ENCODE measurements at places on chromosomes 2 and 18.

DNA sequence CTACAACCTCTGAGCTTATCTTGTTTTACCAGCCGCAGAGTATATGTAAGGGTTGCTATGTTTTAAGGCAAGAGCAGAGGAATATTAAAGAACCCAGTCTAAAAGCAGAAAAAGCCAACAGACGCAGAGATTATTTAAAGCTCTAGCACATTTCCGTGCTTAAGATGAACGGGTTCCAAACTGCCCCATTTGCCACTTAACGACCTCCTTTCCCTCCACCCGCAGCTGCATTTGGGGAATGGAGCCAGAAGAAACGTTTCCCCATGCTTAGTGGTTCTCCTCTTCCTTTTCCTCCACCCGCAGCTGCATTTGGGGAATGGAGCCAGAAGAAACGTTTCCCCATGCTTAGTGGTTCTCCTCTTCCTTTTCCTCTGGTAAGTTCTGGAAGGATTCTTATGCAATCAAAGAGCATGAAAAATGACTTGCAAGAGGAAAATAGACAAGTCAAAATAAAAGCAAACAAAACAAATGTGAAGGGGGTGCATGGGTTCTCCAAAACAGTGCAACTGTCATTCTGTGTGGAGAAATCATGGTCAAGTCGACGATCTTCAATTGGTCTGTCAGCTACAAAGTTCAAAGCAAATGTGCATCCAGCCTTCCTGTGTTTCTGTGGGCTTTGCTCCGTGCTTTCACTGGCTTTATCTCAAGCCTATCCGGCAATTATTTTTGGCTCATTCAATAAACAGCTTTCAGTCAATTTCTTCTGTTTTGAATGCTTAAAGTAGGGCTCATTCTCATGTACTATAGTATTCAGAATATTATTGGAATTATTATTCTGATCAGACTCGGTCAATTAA lies 57.8 kb downstream of the DIPK1C start:
- no peak for DNase-seq

DNA sequence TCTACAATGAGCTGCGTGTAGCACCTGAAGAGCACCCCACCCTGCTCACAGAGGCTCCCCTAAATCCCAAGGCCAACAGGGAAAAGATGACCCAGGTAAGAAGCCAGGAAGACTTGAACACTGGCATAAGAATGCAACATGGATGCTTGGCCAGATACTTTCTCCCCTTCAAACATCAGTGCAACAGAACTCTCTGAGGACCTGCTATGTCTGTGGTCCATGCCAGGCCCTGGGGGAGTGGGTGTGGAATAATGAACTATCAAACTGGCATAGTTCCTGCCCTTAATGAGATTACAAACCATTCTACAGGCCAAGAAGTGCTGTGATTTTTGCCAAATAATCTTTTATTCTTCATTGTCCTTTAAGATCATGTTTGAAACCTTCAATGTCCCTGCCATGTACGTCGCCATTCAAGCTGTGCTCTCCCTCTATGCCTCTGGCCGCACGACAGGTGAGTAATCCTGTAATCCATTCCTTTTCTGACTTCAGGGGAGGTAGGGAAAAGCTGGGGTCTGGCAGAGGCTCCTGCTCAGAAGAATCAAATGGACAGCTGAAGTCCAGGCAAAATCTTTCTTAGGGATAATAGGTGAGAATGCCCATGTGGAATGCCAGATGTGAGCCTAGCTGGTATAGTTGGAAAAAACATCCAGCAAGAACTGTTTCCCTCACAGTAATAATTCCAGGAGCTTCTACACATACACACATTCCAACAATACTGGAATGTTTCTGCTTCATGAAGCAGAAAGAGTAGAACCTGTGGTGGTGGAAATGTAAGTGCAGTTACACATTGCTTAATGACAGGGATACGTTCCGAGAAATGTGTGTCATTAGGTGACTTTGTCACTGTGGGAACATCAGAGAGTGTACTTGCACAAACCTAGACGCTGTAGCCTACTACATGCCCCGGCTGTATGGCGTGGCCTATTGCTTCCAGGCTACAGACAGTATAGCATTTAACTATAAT lies 16.2 kb downstream of the ACTG2 start:
- no peak for DNase-seq

GRCh38 chr2:96821113-96821675 lies 5.1 kb downstream of the CNNM3 start:
- DNase-seq = no peak

DNA sequence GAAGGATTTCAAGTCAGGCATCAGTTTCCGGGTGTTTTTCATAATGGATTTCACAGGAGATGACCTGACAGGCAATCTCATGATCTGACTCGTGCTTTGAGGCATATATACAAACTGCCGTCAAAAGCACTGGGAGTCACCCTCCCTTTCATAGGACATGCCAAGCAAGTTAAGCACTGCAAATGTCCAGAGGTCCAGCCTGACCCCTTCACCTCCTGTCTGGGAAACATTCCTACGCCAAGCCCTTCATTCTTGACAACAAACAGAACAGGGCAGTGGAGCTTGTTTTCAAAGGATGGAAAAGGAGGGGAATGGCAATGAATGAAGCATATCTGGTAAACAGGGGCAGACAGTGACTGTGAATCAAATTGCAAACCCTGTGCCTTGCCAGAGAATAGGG lies 963.6 kb downstream of the BCL11A start:
- DNase-seq = no peak

DNA sequence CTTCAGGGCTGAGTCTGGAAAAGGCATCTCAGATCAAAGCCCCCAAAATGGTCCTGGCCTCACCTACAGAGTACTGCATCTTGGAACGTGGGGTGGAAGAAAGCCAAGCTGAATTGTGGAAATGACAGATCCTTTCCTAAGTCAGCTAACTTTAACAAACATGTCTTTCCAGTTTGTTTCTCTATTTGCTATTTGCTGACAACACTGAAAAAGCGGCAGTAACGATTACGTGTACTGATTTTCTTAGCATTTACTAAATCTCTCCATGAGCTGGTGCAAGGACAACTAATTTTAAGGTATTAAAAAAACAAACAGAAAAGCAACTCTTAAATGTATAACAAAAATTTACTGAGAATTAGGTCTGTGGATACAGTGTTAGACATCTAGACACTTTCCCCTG lies 1.1 kb downstream of the HIBCH start:
- DNase-seq = no peak

DNA sequence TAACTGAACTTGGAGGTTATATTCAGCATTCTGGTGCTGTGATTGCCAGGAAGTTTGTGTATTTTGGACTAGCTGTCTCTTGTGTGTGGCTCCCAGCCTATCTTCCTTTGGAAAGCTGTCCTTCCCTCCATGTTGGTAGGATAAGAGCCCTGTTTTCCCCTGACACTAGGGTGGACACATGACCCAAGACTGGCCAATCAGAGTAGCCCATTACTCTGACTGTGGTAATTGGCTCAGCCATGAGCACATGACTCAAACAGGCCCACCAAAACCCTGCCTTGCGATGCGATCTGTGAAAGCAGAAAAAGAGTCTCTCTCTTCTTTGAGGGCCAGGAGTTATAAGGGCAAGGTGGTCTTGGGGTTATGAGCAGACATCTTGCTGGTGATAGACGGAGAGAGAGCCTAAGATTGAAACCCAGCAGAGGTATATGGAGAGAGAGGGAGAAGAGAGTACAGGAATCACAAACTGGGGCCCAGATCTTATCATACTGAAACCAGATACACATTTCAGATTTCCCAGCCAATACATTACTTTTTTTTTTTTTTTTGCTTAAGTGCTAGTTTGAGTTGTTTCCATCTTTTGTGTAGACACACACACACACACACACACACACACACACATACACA lies 45.3 kb upstream of the SERPINE2 start:
- no peak for DNase-seq

DNA sequence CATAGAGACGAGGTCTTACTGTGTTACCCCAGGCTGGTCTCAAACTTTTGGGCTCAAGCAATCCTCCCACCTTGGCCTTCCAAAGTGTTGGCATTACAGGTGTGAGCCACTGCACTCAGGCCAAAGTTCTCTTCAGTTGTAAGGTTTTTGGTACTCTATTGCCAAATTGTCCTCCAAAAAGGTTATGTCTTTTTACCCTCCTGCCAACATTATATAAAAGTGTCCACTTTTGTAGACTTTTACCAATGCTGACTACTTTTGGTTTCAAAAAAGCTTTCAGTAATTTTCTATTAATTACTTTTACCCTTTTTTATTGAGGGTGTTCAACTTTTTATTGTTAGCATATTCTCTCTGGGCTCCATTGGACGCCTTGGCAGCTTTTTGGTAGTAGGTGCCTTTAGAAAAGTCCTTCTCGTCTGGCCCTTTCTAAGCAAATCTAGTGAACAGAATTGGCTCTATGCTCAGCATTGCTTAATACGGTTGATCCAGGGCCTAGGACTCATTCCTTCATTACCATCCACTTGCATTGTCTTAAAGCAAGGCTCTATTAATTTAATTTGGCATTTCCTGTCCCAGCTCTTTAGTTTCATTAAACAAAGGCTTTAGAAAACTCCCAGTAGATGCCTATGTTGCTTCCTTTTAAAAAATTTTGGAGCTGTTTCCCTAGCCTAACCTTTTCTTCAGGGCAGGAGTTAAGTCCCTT lies 16.7 kb upstream of the IL1A start:
- no peak for DNase-seq

- DNase-seq = no peak
Measured at GRCh38 chr2:133532919-133533318, 35.3 kb downstream of the NCKAP5 start.

DNA sequence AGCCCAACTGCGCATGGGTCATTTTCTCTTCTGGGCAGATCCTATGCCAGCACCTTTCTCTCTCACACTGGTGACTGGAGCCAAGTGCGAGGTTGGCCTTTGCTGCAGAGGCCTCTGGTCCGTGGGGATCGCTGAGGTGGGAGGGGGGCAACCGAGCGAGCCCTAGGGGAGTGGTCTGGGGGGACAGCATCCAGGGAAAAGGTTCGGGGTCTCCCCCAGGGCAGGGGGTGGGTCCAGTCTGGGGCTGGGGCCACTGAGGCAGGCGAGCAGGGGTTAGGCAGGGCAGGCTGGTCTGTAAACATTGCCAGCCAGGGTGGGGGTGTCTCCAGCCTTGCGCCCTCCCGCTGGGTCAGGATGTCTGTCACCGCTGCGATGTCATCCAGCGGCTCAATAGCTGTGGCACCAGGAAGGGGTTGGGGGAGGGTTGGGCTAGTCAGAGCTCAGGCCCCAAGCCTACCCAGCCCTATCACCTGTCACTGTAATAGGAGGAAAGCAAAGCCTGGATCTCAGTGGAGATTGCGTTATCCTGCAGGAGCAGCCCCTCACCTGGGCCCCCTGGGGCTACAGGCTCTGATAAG lies 4.7 kb downstream of the WDR54 start:
- no peak for DNase-seq

DNA sequence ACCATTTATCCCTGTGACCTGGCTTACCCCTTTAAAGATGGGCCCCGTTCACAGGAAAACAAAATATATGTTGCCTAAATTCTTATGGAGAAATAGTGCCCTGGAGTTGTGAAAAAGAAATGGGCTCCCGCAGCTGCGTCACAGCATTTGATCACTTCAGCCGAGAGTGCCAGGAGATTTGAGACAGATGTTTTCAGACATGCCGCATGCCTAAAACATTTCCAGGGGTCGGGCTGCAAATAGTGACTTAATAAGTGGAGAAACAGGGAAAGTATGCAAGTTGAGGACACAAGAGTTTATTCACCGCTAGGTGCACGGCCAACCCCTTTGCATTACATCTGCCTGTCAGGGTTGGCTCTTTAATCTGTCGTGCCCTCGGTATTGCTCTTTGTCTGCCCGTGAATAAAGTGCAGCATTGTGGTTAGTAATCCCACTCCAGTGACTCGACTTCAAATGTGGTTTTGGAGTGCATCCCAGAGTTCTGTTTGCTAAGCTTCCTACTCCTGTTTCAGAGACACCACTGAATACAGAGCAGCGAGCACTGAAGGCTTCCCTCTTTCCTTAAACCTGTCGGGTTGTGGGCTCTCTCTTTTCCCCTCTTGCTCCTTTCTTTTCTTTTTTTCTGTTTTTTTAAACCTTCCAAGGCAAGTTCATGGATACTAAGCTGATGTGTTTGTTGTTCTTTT lies 187.5 kb downstream of the LTBP1 start:
- DNase-seq = no peak

DNA sequence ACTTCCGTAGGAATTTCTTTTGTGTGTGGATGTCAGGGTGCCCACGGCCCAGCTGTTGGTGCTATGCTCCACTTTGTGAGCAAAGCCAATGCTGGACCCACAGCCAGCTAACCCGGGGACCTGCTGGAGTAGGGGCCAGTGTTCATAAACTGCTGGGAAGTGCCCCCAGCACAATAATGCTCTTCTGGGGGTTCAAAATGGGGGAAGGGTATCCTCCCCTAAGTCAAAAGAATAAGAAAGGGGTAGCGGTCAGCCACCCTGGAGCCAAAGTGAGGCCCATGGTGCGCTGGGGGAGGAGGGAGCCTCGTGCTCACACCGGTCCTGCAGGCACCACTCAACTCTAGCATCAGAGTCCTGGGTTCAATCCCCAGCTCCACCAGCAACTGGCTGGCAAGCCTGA lies 115.8 kb upstream of the NPAS2 start:
- DNase-seq = no peak

DNA sequence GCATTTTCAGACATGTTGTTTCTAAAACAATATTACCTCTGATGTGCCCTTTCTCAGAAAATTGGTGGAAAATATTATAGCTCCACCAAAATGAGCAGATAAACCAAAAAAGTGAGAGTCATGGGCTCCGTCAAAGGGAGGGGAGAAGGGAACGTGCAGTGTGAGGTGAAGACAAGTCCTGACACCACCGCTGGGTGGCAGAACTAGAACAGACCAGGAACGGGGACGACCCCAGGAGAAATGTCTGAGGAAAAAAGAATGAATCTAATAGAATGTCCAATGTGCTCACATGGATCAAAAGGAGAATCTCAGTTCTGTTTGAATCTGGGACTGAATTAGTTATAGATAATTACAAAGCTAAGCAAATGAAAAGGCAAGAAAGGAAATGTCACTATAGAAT lies 22.6 kb upstream of the BCL2 start:
- no peak for DNase-seq

GRCh38 chr2:46915281-46915810 lies at the start of gene MCFD2:
Gene MCFD2, minus strand, starts transcription at chr2:46915806. Its CDS starts 6,635 bp downstream, at chr2:46909171.
- DNase-seq = no peak
